ENCODE measurements at places on chromosomes 16 and 17.

GRCh38 chr17:49117587-49118230, 14.9 kb upstream of the B4GALNT2 start:
- DNase-seq: no peak

DNA sequence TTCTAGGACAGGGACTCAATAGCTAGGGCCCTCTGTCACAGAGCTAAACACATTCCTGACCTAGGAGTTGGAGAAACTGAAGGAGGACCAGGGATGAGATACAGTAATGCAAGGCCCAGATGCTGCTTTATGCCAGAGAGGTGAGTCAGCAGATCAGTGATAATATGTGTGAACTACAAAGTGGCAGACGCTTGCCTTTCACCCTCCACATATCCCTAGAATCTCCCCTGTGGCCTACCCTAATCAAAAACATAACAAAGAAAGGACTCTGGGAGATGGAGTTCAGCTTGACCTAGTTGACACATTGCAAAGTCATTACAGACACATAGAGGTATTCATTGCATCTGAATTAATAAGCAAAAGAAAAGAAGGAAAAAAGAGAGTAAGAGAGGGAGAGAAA, 417.6 kb upstream of the DYNLRB2 start:
- DNase-seq: no peak

DNA sequence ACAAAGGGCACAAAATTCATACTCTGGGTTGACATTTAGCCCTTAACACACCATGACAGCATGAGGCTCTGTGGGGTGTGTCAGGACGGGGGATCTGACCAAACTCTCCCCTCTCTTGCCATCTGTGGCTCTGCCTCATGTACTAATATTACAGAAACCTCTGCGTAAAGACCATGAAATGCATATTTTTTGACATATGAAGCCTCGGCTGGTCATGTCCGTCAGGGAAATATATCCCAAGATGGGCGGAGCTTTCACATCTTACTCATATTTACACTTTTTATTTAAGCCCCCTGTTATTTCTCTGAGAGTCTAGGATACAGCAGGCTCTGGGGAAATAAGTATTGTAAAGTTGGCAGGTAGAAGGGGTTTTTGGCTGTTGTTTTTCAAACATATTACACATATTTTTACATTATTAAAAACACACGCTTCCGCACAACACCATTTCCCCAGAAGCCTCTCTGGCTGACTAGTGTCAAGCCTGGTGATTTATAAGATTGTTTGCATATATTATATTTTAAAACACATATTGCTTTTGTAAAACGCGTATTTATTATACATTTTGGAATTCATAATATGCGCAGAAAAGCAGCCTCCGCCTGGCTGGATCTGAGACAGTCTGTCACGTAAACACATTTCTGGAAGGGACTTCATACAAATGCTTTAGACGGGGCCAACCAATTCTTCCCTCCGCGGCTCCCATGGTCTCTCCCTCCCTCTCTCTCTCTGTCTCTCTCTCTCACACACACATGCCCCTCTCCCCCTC, 237.7 kb upstream of the ZFHX3 start:
- no peak for DNase-seq

DNA sequence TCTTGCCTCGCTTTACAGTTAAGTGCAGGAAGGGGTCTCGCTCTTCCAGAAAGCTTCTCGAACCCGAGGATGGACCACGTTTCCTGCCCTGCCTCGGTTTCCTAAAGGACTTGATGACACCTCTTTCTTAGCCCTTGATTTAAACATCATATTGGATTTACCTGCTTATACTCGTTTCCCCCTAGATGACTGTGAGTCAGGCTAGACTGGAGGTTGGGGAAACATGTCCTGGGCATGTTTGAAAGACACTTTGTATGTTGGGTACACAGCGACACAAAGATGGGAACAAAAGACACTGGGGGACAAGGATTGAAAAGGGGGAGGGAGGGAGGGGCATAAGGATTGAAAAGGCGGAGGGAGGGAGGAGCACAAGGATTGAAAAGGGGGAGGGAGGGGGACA, 30.0 kb downstream of the SDK2 start:
- DNase-seq: no peak

DNA sequence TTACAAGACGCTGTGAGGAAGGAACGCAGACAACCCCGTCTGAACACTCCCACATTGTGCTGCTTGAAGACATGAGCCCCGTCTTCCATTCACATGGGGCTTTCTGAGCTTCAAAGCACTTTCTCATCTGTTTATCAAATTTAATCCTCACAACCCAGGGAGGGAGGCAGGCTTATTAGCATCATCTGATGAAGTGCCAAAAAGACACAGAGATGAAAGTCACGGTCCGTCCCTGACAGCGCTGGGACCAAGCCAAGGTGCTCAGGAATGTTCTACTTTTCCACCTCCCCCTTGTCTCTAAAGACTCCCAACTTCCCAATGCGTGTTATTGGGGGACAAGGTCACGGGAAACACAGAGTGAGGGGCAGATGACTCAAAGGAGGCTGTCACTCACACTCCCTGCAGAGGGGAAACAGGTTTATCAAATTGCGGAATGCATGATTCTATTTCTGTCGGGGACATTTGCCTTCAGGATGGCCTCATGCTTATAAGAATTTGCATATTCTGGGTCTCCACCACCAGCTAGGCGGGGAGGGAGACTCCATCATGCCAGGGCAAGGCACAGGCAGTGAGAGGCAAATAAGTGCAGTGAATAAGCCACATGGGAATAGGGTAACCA, 10.7 kb downstream of the XYLT1 start:
- no peak for DNase-seq

GRCh38 chr17:78844301-78845005, 3.8 kb upstream of the USP36 start:
- DNase-seq: peak; percentile 35

GRCh38 chr17:33205552-33205951, 87.5 kb downstream of the ASIC2 start:
- DNase-seq: no peak

DNA sequence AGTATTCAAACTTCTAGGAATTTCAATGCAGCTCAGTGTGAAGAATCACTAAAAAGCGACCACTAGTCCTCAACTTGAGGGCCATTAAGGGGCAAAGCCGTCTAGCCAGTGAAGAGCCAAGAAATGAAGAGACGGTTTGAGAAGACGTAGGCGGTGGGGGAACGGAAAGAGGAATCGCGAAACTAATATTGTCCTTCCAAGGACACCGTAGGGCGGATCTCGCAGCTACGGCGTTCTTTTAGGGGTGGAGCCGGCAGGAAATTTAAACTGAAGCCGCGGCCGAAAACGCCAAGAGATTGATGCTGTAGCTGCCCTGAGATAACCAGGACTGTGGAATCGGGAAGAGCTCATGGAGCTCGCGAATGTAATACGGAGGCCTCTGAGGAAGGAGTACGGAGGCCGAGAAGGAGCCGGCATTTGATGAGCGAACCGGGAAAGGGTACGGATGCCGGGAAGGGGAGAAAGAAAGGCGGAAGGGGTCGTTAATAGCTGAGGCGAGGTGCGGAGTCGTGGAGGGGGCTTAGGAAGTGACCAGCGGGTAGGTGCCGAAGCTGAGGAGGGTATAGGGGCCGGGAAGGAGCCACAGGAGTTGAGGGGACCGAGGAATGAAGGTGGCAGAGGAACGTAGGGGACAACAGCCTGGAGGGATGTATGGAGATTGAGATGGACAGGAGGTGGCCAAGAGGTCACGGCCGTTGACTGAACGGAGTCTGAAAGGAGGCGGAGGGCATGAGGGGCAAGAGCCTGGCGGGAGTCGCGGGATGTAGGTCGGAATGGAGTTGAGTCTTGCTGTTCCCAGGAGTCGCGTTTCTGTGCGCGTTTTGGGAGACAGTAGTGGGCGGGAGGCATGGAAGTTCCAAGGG, at the start of gene DBF4B:
Gene DBF4B (plus strand): TSS at position 265 of the 863 bp plus-strand sequence. CDS start 156 bp downstream, at position 421.
- DNase-seq: peak; percentile 83

DNA sequence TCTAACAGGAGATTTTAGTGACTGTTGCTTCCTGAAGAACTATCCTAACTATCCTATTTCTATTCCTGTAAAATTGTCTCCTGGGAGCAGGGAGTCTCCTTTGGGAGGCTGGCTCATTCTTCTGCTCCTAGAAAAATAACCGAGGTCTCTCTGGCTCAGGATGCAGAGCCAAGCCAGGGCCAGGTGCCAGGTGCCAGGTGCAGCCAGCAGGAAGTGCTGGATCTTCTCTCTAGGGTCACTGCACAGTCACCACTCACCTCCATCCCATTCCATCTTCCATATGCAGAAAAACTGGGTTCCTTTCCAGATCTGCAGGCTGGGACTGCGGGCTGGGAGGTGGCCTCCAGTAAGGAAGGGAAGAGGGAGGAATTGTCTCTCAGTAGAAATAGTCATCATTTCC, 3.8 kb upstream of the TMC7 start:
- no peak for DNase-seq

DNA sequence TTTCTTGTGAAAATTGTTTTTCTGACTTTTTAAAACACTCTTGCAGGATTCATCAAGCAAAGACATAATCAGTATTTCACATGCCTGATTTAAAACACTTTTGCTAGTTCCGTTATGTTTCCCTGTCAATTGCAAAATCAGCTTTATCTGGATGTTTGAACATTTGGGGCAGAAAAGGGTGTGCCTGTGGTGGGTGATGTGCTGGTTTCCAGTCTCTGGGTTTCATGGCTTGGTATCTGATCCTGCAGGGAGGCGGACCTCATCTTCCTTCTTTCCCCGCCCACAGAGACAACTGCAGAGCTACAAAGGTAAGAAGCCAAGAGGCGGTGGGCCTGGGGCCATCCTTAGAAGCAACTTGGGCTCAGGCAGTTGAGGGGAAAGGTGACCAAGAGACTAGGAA, 41.8 kb downstream of the NLRC5 start:
- DNase-seq: no peak

Measured in stimulated activated CD4-positive, alpha-beta T cell treated with anti-CD3 and anti-CD28 coated beads, Interleukin-1b, Interleukin-23, amount 100 ng/mL, for 48 hours (primary cell).